ENCODE measurements at places on chromosomes 1 and 21.

DNA sequence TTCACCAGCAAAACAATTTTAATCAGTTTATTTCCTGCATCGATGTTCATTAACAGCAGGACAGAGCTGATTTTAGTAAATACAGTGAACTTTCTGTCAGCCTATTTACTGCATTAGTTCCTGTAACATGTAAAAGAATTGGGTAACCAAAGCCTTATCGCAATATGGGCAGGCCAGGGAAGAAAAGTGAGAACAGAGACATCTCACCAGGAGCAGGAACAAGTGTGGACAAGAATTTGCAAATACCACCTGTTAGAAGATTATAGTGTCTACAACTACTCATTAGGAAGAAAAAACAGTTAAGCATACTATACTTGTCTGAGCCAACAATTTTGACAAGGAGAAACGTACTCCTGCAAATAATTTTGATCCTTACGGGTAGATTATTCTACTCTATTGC is 1293.9 kb downstream of the PLA2G4A start:
- DNase-seq = no peak

- DNase-seq = no peak
Observed at GRCh38 chr21:45220071-45220481, 67.6 kb downstream of the POFUT2 start.

DNA sequence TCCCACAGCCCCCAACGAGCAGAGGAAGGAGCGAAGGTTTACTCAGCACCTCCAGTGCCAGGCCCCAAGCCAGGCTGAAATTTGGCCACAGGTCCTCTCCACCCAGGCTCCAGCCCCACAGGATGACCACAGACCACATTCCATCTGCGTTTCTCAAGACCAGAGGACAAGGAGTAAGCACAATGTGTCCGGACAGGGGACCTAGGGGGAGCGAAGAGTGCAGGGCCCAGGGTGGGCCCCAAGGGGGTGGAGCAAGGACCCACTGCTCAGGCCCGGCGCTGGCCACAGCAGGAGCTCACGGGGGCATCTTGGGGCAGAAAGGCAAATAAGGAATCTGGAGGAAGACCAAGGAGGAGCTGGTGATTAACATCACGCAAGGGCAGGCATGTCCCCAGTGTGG is 100.5 kb downstream of the NPHP4 start:
- DNase-seq = no peak

DNA sequence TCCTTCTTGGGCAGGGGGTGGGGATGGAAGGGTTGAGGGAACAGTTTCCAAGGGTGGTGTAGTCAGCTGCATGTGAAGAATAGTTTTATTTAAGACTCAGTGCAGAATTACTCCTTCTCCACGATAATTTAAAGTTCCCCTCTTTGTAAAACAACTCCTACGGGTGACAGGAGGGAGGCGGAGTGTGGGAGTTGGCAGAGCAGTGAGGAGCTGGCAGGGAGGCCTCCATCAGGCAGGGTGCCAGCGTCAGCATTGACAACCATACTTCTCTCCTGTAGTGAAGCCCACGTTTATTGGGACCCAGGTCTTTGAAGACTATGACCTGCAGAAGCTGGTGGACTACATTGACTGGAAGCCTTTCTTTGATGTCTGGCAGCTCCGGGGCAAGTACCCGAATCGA is 93.8 kb downstream of the MTR start:
- DNase-seq = no peak

DNA sequence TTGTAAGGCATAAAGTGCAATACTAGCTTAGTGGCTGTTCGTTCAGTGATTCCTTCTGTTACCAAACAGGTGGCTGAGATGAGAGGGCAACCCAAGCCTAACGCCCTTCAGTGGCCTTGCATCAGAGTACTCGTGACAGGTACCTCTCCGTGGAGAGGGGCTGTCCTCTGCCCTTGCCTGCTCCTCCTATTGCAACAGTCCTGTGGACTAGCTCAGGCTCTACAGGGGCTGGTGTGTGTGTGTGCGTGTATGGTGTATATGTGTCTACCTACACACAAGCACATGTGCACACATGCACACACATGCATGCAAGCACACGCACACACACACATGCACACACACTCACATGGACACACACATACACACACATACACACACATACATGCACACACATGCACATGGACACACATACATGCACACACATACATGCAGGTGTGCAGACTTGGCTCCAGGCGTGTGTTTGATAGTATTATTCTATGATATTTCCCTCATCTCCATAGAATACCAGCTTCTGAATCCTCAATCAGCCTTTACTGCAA is 15.1 kb downstream of the TFF3 start:
- DNase-seq = no peak

DNA sequence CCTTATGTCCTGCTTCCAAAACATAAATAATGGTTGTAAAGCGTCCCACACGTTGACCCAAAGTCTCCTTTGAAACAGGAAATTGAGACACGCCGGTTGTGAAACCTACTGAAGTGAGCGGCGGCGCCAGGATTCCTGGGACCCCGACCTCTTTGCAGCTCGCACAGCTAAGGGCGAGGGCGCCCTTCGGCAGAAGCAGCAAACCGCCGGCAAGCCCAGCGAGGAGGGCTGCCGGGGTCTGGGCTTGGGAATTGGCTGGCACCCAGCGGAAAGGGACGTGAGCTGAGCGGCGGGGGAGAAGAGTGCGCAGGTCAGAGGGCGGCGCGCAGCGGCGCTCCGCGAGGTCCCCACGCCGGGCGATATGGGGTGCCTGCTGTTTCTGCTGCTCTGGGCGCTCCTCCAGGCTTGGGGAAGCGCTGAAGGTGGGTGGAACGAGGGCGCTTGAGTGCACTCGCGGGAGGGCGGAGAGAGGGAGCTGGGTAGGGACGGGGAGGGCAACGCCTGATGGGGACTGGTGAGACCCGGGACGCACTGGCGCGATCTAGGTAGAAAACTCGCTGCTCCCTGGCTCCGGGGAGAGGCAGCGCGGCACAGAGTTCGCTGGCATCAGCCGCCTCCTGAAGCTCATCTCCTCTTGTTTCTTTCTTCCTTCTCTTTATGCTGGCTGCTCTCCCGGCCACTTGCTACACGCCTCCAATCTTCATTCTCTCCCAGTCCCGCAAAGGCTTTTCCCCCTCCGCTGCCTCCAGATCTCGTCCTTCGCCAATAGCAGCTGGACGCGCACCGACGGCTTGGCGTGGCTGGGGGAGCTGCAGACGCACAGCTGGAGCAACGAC is at the start of gene CD1D:
Gene CD1D, plus strand, starts transcription at position 155 of the 836 bp plus-strand sequence. Its CDS starts 207 bp downstream, at position 362.
- DNase-seq = no peak

GRCh38 chr1:158283965-158284364 is 5.8 kb upstream of the CD1C start:
- no peak for DNase-seq

DNA sequence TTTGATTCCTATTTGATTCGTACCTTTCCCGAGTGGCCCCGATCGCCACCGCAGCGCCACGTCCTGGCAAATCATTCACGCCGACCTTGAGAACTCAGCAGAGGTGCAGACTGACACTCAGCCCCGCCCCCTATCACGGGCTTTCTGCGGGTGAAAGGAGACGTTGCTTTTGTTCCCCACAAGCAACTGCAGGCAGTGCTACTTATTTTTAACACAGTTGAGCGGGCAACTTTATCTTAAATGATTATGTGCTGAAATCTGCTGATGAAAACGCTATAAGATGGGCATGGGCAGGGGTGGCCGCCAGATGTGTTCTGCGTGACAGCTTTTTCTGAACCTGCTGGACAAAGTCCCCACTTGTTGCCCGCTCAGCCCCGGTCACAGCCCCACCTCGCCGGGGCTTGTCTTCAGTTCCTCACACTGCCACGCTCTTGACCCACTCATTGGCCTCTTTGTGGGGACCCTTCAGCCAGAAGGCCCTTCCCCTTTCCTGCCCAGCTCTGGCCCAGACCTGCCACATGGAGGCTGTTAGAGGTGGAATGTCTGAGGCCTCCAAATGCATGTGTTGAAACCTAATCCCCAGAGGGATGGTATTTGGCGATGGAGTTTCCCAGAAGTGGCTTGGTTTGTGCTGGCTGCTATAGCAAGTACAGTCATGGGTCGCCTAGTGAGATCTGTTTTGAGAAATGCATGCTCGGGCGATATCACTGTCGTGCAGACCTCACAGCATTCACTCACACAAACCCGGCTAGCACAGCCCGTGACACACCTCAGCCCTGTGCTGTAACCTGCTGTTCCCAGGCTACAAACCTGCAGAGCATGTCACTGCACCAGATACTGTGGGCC is 15.7 kb upstream of the PDXK start:
- no peak for DNase-seq

DNA sequence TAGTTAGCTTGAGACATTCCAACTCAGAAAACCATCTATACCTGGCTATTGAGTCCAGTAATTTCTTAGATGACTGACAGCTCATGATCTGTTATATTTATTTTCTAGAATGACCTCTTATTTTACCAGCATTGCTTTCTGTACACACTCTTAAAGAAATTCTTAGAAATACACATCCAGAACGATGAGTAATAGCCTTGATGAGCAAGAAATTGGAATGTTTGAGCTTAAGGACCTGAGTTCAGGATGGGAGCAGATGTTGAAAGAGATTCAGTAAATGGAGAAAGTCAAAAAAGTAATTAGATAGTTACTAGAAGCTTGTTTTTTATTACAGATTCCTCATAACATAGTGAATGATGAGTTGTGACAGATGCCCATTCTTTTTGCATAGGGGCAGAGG is 11.7 kb downstream of the PYHIN1 start:
- DNase-seq = no peak

DNA sequence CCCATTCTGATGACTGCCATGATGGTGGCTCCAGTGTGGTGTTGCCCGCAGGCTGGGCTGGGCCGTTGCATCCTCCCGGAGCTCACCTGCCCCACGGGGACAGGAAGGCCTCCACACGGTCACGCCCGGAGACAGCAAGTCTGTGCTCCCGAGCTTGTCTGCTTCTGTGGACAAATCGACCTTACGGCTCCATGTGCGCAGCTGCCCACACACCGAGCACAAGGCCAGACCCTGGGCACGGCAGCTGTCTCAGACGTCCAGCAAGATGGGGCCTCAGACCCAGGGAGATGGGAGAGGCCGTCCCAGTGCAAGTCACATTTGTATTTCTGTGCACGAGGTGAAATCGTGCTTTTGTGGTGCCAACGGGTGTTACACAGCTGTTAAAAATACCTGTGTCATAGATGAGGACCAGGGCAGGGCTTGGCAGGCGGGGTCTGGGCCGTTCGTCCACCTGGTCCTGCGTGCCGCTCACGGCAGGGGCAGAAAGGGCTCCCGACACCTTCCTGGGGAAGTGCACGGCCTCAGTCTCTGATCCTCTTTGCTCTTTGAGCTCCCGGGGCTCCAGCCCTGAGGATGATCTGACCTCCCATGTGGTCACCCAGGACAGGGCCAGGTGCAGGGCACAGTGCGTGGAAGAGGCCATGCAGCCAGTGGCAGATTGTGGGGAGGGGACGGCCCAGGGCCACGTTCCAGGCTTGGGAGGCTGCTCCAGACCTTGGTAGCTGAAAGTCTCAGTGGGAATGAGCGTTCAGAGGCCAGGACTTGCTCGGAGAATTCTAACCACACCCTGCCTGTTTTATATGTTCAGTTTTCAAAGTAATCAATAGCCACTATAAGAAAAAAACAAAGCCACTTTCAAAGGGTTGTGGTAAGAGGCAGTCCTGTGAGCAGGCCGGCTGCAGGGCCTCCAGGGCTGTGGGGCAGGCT is 13.5 kb downstream of the COL6A1 start:
- DNase-seq = no peak

- peak; percentile 65 for DNase-seq
Observed at GRCh38 chr1:113929750-113930498, 800 bp downstream of the HIPK1 start.

GRCh38 chr1:109887271-109887670 is 23.4 kb upstream of the CSF1 start:
- no peak for DNase-seq

- no peak for DNase-seq
Observed at GRCh38 chr1:203440771-203441170, 34.8 kb upstream of the PRELP start.

DNA sequence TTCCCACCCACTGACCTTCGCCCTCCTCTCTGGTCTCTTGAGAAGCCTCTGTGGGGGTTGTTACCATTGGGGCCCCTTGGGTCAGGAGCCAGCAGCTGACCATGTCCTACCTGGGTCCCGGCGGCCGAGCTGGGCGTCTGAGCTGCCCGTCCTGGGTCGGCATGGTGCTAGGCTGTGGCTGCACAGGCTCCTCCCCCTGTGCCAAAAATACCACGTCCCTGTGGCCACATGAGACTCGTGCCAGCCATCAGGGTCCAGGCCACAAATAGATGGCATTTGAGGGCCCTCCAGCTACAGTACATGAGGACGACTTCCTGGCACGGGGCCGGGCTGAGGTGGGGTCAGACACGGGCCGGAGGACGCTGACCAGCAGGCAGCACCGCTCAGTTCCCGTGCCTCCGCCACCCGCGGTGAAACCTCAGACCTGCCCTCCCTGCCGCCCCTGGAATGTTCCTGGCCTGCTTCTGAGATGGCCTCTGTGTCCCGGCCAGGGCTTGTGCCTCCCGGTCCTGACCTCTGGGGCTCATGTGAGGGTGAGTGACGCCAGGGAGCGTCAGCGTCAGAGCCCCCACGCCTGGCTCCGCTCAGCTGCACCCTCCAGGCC is at the start of gene PERM1:
Gene PERM1, minus strand, starts transcription at position 139 of the 604 bp plus-strand sequence. CDS start 1,064 bp downstream, outside the sequence.
- DNase-seq = no peak

- DNase-seq = no peak
Observed at GRCh38 chr1:27678747-27679146, 6.8 kb upstream of the IFI6 start.

Data from stimulated activated CD4-positive, alpha-beta T cell treated with anti-CD3 and anti-CD28 coated beads, Interleukin-1b, Interleukin-23, amount 100 ng/mL, for 48 hours (primary cell).